A549 treated with RU486 at 1 μM for 4 hours (cell line): ENCODE measurements at places on chromosomes 12 and 14. TPM values are rescaled to one million over a fixed set of nuclear protein-coding genes. Genes with fewer than 3 reads are reported as not detected.

OTOGL gene
- 0.02 TPM in 1 of 5 replicates, not detected in the others for total RNA-seq

FAM90A1 gene
- total RNA-seq, result 0.07 to 0.08 TPM (median 0.08 TPM) in 3 of 5 replicates, not detected in the others

ACACB gene
- total RNA-seq, result 3.6 to 8.3 TPM (median 6.5 TPM) in 5 replicates

RGS6 gene
- not detected in 5 replicates for total RNA-seq

KRT5 gene
- 0.54 to 0.61 TPM in 2 of 5 replicates, not detected in the others for total RNA-seq

PLEKHG3 gene
- 32.0 to 46.9 TPM (median 42.2 TPM) in 5 replicates for total RNA-seq

SYCP3 gene
- 0.13 TPM in 1 of 5 replicates, not detected in the others for total RNA-seq

COX8C gene
- not detected in 5 replicates for total RNA-seq

POTEM gene
- not detected in 5 replicates for total RNA-seq

TMPRSS12 gene
- not detected in 5 replicates for total RNA-seq

TMEM119 gene
- total RNA-seq, result 0.05 to 0.07 TPM (median 0.05 TPM) in 3 of 5 replicates, not detected in the others

KRT6B gene
- not detected in 5 replicates for total RNA-seq

OAS2 gene
- total RNA-seq, result 0.15 to 0.77 TPM (median 0.16 TPM) in 5 replicates

KERA gene
- not detected in 5 replicates for total RNA-seq

SERPINA12 gene
- not detected in 5 replicates for total RNA-seq

MORN3 gene
- 0.27 to 0.56 TPM (median 0.30 TPM) in 5 replicates for total RNA-seq

PRPF39 gene
- 15.1 to 21.2 TPM (median 19.8 TPM) in 5 replicates for total RNA-seq

A2M gene
- total RNA-seq, result 0.15 to 0.57 TPM in 2 of 5 replicates, not detected in the others

NUDT14 gene
- total RNA-seq, result 25.4 to 45.8 TPM (median 42.7 TPM) in 5 replicates

ADAMTS20 gene
- not detected in 5 replicates for total RNA-seq

SMCO2 gene
- 0.21 TPM in 1 of 5 replicates, not detected in the others for total RNA-seq
